Stimulated activated CD4-positive, alpha-beta T cell treated with anti-CD3 and anti-CD28 coated beads, TNF-alpha, amount 100 ng/mL, for 4 hours (primary cell): ENCODE measurements at places on chromosomes 1 and 21.

- DNase-seq: no peak
These were observed 6.8 kb downstream of the TENT5C start for GRCh38 chr1:117612517-117613248.

GRCh38 chr1:203273869-203274602 is 31.3 kb upstream of the BTG2 start:
- DNase-seq: no peak

DNA sequence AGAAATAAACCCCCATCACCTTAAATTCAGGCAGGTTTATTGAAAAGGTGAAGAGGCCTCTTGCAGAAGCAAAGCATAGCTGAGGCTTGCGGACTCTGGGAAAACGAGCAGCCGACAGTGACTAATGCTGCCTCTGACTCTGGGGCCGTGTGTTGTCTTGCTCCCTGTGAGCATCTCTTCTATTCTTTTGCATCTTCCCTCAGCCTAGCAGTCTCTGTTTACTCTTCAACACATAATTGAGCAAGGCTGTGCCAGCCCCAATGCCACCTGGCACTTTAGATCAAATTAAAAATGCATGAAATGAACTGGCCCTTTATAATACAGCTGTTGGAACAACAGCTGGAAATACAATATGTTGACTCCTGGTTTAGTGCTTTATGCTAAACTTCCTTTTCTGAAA is 18.4 kb upstream of the REG4 start:
- no peak for DNase-seq

GRCh38 chr1:219903353-219903871 is 24.9 kb downstream of the SLC30A10 start:
- DNase-seq: no peak

DNA sequence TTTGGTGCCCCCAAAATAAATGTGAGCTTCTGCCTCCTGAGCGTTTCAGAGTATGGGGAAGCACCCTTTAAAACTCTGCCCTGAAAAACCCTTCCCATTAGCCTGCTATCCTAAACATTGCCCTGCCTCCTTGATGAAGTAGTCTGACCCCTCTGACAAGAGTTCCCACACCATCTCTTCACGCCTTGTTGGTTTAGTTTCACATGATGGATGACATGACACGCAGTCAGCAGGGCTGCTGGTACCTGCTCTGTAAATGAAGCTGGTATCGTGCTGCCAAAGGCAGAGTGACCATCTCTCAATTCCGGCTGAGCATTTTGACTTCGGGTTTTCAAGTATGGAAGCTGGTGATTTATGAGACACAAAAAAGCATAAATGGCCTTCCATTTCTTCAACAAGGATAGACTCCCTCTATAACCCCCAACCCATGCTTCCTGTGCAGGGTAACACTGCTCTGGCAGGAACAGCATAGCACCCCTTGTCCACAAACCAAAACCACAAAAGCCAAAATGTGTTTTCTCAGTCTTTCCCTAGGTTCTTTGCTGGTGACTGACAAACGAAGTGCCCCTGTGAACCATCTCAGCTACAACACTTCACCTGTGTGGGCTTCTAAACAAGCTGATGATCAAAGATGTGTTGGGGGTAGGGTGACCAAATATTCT is 444.6 kb downstream of the NUF2 start:
- no peak for DNase-seq

DNA sequence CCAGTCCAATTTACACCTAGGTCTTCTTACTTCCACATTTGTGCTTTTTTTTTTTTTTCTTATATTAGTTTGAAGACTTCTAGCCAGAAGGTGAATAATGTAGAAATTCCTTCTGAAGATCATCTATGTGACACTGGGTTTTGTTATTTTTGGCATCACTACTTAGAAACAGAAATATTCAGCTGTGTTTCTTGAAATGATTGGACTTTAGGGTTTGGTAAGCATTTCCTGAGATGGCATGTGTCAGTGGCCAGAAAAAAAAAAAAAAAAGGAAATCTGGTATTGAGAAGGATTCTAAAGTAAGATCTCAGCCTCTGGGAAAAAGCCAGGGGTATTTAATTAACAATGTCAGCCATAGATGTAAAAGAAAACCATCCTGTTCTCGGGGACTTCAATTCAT is 43.4 kb upstream of the LRRC8C start:
- no peak for DNase-seq

DNA sequence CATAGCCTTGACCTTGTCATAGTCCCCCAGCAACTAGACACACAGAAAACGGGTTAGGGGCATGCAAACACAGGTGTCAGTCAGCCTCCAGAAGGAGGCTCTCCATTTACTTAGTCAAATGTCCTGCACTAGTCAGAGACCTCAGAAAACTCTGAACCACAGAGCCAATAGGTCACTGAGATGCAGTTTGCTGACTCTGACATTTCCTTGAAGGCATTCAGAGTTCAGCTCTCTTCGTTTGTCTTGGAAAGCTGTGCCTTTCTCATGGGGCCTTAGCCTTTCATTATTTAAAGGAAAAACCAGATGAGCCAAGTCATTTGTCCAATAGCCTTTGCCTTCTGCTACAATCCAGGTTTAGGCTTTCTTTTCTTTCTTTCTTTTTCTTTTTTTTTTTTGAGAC is 3.5 kb downstream of the OLFML2B start:
- DNase-seq: no peak

- no peak for DNase-seq
These were observed 2.7 kb downstream of the POU2F1 start for GRCh38 chr1:167223144-167224103.

DNA sequence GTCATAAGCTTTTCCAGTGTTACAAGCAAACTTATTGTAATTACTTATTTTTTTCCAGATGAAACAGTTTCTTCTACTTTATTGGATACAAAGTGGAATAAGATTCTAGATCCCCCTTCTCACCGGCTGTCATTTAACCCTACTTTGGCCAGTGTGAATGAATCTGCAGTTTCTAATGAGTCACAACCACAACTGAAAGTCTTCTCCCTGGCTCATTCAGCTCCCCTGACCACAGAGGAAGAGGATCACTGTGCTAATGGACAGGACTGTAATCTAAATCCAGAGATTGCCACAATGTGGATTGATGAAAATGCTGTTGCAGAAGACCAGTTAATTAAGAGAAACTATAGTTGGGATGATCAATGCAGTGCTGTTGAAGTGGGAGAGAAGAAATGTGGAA is 95.5 kb downstream of the ZFYVE9 start:
- DNase-seq: no peak

- DNase-seq: no peak
These were observed 80.3 kb upstream of the DMRTA2 start for GRCh38 chr1:50503515-50503914.

GRCh38 chr1:32363713-32364112 is 1.4 kb downstream of the TSSK3 start:
- no peak for DNase-seq

DNA sequence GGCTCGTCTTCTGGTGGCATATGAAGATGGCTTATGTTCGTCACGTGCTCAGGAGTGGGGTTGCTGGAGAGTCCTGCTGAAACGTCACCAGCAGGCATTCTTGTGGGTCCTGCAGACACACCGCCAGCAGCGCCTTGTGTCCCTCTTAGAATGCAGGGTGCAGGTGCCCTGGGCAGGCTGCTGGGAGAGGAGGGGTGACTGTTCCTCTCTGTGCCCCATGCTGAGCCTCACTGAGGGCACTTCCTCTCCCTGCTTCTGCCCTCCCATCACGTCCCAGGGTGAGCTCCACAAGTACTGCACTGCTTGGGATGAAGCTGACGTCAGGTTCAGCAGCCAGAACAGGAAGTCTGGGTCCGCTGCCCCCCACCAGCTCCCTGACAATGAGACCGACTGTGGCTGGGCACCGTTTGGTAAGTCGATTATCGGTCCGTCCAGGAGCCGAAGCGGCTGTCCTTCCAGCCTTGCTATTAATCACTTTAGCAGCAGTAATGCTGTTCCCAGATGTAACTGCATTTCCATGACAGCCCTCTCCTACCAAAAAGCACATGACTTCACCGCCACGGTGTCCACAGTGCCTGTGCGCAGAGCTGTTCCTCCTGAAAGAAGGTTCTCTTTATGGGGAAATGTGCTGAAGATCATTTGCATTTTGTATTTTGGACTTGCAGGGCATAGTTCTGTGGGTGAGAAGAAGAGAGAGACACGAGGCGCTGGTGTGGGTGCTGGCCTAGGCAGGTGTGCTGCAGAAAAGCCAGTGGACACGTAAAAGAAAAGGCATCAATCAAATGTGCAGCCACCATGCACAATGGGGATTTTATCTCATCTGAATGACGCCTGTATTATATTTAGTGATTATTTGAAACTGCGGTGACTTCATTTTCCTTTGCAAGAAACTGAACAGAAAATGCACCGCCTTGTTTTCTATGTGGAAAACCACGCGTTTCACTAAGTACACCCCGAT is 21.0 kb downstream of the SLC37A1 start:
- no peak for DNase-seq

- DNase-seq: no peak
These were observed 276.9 kb downstream of the MATN1 start for GRCh38 chr1:30446508-30446907.

- no peak for DNase-seq
These were observed 25.4 kb downstream of the CHD5 start for GRCh38 chr1:6154525-6155319.

DNA sequence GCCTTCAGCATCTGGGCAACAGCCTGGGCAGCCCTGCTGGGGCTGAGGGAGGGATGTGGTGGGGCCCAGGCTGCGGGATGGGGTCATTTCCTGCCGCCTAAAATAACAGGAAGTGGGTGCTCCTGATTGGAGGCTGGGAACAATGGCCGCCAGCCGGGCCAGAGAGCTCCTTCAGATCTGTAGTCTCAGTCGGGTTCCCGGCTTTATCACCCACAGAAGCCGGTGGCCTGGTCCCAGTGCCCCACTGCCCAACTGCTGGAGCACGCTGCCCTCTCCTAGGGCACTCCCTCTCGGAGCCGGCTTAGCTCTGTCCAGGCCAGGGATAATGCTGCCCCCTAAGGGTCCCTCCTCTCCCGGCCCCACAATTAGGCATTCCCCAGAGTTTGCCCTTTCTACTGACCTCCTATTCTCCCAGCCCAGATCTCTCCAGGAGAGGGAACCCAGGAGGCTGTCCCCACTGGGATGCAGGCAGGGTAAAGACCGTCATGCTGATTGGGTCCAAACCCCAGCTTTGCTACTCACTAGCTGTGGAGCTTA is 5.1 kb downstream of the MAP7D1 start:
- no peak for DNase-seq

GRCh38 chr1:42639116-42639515 is 19.1 kb upstream of the PPIH start:
- DNase-seq: no peak

DNA sequence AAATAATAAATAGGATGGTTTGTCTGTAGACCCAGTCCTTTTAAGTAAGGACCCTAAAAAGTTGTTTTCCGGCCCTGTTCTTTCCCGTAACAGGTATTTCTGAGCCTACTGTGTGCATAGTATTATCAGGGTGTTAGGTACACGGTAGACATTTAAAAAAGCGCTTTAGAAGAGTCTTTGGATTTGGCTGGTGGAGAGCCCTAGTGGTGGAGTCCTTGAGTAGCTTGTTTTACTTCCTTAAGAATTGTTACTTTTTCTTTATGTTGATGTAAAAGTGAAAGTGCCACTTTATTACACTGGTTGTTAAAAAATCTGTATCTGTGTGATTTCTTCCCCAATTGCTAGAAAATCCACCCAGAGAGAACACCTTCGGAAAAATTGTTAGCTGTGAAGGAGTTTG is 36.8 kb downstream of the SMYD2 start:
- DNase-seq: no peak

- DNase-seq: no peak
These were observed 70.4 kb downstream of the FOXJ3 start for GRCh38 chr1:42264511-42265190.

GRCh38 chr1:230515451-230516145 is 89.5 kb upstream of the PGBD5 start:
- DNase-seq: no peak

DNA sequence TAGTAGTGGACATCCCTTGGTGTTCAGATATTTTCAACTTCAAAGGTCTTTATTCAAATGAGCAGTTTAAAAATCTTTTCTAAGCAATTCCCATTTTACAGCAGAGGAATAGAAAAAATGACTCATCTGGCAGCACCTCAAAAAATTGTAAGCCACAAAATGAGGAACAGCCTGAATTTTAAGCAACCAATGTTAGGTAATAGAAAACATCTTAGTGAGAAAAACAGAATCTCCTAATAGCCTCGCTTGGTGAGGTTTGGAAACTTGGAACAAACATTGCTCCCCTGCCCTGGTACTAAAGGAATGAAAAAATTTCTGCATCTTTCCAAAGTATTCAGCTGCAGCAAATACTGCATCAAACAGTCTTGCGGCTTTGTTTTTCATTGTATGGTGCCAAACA is 264.4 kb downstream of the NTNG1 start:
- DNase-seq: no peak

- DNase-seq: no peak
These were observed 81.2 kb downstream of the PHTF1 start for GRCh38 chr1:113678159-113678469.

- no peak for DNase-seq
These were observed 5.8 kb downstream of the LMNA start for GRCh38 chr1:156120318-156120717.

DNA sequence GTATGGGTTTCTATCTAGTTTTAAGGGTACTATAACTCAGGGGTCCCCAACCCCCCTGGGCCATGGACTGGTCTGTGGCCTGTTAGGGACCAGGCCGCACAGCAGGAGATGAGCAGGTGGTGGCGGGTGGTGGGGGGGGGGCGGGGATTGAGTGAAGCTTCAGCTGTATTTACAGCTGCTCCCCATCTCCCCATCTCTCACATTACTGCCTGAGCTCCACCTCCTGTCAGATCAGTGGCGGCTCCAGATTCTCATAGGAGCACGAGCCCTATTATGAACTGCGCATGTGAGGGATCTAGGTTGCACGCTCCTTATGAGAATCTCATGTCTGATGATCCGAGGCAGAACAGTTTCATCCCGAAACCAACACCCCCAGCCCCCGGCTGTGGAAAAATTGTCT is 95.1 kb upstream of the SLC45A1 start:
- no peak for DNase-seq

DNA sequence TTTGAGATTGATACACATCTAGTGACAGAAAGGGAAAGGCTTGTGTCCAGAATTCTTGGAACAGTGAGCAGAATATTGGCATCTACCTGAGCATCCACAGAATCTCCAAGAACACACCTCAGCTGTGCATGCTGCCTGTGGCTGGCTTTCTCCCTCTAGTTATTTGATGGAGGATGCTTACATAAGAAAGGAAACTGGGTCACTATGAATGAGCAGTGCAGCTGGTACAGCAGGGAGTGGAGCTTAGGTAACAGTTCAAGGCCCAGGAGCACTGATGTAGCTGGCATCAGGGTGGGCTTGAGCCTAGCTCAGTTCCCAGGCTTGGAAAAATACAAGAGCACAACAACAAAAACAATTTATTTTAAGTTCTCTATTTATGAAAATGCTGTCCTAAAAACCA is 26.3 kb downstream of the RGS8 start:
- no peak for DNase-seq

DNA sequence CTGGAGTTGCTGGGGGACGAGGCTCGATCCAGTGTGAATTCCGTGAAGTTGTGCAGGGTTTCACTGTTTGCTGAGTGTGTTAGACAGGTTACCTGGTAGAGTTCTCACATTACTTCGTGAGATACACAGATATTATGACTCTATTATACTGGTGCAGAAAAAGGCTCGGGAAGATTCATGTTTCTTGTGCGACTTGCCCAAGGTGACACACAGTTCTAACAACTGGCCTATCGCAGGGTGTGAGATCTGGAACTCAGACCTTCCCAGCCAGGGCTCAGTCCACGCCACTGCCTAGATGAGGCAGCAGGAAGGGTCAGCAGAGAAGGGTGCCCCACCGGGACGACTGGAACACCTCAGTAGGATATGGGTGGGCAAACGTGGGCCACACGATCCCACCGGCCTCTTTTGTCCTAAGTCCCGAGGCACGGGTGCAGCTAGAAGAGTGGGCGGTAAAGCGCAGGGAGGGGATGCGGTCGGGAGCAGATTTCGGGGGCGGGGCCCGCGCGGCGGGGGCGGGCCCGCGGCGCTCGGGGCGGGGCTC is 296 bp upstream of the RNPEP start:
- DNase-seq: peak; percentile 44
